Urinary bladder (tissue), 4 donors: ENCODE measurements at places on chromosomes 2 and 18. TPM values are rescaled to one million over a fixed set of nuclear protein-coding genes. Genes with fewer than 3 reads are reported as not detected.

The APCDD1 gene
- 200 TPM for polyA plus RNA-seq

The DYNAP gene
- not detected for polyA plus RNA-seq

The ROCK2 gene
- polyA plus RNA-seq, result 36.3 TPM

The ABCG8 gene
- 0.01 TPM for polyA plus RNA-seq
